ENCODE measurements at places on chromosomes 1 and 21.

GRCh38 chr1:20486457-20487235, 636 bp upstream of the CAMK2N1 start:
- no peak for DNase-seq

DNA sequence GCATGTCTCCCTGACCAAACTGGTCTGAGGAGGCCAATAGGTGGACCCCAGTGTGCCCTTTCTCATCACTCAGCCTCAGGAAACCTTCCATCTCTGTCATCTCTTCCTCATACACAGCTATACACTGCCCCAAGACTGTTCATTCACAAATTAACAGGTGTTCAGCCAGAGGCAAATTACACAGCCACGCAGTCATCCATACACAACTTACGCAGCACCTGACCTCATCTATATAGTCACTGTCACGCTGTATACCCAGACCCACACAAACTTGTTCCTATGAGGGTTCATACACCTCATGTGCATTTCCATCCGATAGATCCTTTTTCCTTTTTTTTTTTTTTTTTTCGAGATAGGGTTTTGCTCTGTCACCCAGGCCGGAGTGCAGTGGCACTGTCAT, 12.4 kb downstream of the DLGAP3 start:
- no peak for DNase-seq

GRCh38 chr1:85158910-85159309, 41.9 kb downstream of the SYDE2 start:
- no peak for DNase-seq

GRCh38 chr1:115452600-115453329, 114.7 kb upstream of the NGF start:
- DNase-seq = no peak

GRCh38 chr1:182069028-182069466, 7.5 kb upstream of the ZNF648 start:
- DNase-seq = peak; percentile 76

DNA sequence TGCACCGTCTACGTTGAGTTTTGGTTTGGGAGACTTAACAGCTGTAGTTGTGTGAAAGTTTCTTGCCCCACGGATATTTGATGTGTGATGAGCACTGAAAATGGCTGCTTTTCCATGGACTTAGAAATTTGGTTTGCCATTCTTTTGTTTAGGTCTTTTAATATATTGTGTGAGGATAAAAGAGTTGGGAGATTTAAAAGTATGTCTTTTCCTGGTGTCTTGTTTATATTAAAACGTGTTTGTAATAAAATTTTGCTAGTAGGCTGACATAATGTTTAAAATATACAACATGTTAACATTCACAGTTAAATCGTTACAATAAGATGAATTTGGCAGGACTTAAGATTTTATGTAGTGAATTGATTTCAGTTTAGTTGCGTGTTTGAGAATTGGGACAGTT, 106.9 kb downstream of the DYRK1A start:
- no peak for DNase-seq

DNA sequence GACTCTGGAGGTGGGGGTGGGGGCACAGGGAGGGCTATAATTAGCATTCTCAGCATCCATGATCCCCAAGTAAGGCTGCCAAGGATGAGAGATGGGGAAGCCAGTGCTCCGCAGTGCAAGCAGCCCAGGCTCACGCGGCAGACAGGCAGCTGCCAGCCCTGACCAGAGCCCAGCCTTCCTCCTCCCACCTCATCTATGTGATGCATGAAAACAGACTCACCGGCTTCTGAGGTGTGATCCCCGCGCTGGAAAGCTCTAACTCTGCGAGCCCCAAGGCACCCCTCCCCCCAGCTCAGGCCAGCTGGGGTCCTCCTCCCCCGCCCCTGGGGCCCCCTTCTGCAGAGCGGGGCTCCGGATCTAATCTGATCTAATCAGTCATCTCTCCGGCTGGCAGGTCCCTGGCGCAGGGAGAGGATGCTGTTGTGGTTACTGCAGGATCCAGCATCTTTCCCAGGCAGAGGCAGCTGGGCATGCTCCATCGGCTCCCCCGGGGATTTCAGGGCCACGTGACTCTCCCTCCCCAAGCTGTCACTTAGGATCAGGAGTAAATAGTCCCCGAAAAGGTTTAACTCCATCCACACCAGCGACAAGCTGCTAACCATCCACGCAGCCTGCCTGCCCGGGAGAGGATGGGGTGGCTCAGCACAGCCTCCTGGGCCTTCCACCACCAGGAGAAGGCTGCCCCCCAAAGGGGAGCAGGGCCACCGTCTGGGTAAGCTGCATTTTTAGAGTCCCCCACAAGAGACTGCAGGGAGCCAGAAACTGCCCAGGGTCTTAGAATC, at the start of gene PLEKHA6:
TSS of gene PLEKHA6 (minus strand) at position 456 of the 782 bp plus-strand sequence. CDS start 86,202 bp downstream, outside the sequence.
- peak; percentile 57 for DNase-seq

GRCh38 chr1:40058453-40059337, 18.2 kb downstream of the CAP1 start:
- peak; percentile 44 for DNase-seq

DNA sequence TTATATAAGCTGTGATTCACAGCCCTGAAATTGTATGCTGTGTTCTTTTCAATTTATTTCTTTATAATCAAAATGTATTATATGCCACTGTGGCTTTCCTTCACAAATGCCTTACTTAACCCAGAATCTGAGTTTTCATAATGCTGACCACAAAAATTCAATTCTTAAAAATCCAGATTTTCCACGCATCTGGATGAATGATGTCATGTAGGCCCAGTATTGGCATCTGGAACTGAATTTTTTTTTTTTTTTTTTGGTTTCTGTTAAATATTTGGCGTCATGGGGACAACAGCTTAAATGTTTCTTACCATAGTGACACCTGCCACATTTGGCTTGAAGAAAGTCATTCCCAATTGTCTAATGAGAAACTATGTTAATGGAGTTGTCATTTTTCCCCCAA, 296.8 kb downstream of the TM2D1 start:
- DNase-seq = no peak

DNA sequence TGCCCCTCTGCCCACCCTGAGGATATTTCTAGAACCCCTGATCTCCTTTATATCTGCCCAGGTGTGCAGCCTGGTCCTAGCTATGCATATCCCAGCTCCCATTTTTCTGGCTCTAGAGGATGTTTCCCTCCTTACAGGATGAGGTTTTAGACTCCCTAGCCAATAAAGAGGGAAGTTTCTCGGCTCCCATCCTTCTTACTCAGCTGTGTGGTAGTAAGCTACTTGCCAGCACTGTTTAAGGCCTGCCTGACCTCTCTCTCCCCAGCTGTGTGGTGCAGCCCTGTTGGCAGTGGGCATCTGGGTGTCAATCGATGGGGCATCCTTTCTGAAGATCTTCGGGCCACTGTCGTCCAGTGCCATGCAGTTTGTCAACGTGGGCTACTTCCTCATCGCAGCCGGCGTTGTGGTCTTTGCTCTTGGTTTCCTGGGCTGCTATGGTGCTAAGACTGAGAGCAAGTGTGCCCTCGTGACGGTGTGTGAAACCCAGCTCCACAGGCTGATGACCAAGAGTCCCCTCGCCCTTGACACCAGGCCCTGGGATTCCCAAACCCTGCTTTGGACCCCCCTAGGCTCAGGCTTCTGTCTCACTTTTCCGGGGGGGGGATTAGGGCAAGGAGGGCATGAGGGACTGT, 7.8 kb upstream of the P3R3URF start:
- DNase-seq = peak; percentile 52

- DNase-seq = no peak
Measured at GRCh38 chr1:38326135-38326534, 279.5 kb upstream of the POU3F1 start.

- no peak for DNase-seq
Measured at GRCh38 chr1:159821171-159821867, 5.4 kb upstream of the SLAMF8 start.

Measured in hematopoietic multipotent progenitor cell treated with erythropoietin and hydrocortisone succinate and interleukin-3 and kit ligand, for 6 days (in vitro differentiated cells).